Anterior cingulate cortex (tissue), 58 donors: ENCODE measurements at places on chromosomes 6 and 20.

GRCh38 chr6:110875548-110876169, 1.1 kb downstream of the AMD1 start:
- peak; percentile 51 for DNase-seq

- no peak for DNase-seq
These were observed 7.8 kb downstream of the SYNGAP1 start for GRCh38 chr6:33427585-33428223.

DNA sequence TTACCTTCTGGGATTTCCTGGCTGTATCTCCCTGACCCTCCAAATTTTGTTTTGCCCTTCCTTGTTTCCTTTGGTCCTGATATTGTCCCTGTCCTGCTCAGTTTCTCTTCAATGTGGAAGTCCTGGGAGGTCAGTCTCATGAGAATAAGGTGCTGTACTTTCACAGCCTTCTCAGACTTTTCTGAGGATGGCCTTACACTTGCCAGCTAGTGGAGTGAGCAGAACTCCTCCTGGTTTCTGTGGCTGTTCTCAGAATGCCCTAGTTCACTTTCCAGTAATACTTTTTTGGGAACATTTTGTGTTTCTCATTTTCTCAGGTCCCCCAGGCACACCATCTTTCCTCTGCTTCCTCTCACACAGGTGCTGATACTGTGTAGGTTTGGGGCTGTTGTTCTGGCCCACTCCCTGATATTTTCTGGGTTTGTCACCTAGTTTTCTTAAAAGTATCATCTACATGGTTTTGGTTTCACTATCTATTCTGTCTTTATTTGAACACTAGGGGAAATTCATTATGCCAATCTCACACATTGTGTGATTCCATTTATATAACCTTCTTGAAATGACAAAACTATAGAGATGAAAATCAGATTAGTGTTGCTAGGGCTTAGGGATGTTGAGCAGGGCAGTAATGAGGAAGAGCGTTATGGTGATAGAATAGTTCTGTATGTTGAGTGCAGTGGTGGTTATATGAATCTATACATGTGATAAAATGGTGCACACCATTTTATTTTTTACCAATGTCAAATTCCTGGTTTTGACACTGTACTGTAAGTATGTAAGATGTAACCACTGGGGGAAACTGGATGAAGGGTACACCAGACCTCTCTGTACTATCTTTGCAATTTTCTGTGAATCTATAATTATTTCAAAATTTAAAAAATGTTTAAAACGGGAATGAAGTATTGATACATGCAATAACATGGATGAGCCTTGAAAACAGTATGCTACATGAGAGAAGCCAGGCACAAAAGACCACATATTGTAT, 27.2 kb upstream of the BRPF3 start:
- DNase-seq, result no peak

GRCh38 chr6:47727391-47727790, 29.0 kb downstream of the ADGRF4 start:
- no peak for DNase-seq

DNA sequence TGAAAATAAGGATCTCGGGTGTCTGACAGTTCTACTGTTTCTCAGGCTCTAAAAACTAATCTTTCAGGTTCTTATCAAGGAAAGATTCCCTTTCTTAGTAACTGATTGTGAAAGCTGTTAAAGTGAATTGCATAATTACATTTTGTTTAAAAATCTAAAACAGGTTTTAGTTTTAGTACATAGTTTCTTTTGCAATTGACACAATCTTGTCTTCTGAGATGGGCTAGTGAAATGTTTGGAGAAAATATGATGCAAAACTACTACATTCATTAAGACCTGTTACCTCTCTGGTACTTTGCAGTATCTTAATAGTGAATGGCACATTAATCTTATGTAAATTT, 298.4 kb downstream of the UTRN start:
- DNase-seq, result no peak

GRCh38 chr6:13152764-13153163, 175.6 kb downstream of the TBC1D7 start:
- no peak for DNase-seq

- no peak for DNase-seq
These were observed 98.8 kb upstream of the HDGFL1 start for GRCh38 chr6:22470454-22471131.

- no peak for DNase-seq
These were observed 68.4 kb downstream of the VEGFA start for GRCh38 chr6:43838276-43839036.
